ENCODE measurements at places on chromosomes 3 and 15.

DNA sequence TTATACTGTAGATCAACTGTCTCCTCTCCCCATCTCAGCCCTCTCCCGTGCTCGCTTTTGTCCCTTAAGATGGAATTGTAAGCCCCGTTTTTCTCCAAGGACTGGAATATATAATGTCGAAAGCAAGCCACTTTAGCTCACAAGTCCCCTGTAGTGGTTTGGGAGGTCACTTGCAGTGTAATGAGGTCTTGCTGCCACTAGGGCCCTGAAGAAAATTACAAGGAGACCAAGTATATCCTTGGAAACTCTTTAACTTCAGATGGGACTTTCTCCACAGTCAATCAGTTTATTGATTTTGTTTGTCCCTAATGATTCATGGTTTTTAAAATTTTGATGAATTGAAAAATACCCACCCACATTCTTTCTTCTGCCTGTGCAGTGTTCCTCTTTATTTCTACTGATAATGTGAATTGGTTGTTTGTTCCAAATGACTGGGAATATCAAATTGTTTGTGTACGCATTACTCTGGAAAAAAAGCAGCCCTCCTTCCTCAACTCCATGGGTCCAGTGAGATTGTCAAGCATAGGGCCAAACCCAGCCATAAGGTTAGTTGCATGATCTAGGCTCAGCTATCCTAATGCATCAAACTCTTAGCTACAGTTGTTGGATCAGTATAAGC is 294.8 kb downstream of the MCTP2 start:
- no peak overlapping the region for H3K4me3 ChIP-seq
- no peaks in the 10 kb centered on the region for H3K27me3 ChIP-seq
- H3K36me3 ChIP-seq, result no peaks in the 10 kb centered on the region
- no peak overlapping the region for H3K27ac ChIP-seq
- DNase-seq, result no peak
- no peaks in the 10 kb centered on the region for H3K4me1 ChIP-seq

DNA sequence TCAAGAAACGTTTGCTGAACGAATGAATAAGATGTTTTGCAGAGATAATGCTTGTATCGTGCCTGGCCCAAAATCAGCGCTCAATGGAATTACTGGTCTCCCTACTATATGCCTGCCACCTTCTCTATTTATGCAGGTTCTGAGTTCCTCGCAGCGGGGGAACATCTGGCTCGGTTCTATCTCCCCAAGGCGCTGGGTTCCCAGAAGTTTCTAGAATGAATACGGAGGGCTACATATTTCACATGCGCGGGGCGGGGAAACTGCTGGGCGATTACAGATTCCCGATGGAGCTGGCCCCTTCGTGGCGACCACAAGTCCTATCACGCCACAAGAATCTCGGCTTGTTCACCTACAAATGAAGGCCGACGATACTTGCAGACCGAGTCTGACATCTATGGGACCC is 411 bp upstream of the EIF2B5 start:
- H3K36me3 ChIP-seq, result peaks cover 10% of the 10 kb centered on the region
- H3K4me1 ChIP-seq, result peaks cover 24% of the 10 kb centered on the region
- peak overlapping the region; percentile 79 for H3K27ac ChIP-seq
- no peak for DNase-seq
- H3K4me3 ChIP-seq, result peak overlapping the region; percentile 98

DNA sequence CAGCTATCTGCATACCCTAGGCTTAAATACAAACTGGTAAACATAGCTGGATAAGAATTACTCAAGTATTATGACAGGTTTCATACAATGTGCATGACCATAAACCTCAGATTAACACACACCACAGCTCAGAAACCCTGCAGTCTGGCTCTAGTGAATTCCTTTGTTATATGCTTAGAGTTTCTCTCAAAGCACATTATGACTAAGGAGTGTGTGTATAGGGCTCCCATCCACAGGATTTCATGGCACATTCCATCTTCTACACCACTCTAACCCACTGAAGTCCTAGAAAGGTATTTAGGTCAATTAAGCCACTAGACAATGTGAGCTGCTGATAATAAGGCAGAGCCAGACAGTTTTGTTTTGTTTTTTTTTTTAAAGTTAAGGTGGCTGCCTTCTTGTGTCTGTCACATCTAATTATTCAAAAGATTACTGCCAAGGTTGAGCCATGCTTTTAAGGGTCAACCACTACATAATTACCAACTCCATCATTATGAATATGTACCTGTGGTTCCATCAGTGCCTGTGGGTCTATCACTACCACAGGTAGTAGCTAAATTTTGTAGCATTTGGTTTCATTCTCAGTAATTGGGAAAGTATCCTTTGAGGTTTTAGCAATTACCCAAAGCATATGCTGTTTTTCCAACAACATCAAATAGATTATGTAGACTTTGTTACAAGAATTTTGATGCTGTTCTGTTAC is 107.0 kb downstream of the ALCAM start:
- DNase-seq, result no peak
- no peak overlapping the region for H3K27ac ChIP-seq
- no peaks in the 10 kb centered on the region for H3K36me3 ChIP-seq

- H3K27ac ChIP-seq, result no peak overlapping the region
- peaks cover 49% of the 10 kb centered on the region for H3K36me3 ChIP-seq
- H3K4me3 ChIP-seq, result no peak overlapping the region
- DNase-seq, result no peak
- peaks cover 14% of the 10 kb centered on the region for H3K4me1 ChIP-seq
Observed at GRCh38 chr15:28111543-28111942, 12.4 kb upstream of the OCA2 start.

GRCh38 chr3:175980486-175981090 is 1121.5 kb downstream of the NAALADL2 start:
- H3K36me3 ChIP-seq, result no peaks in the 10 kb centered on the region
- no peaks in the 10 kb centered on the region for H3K27me3 ChIP-seq
- no peak for DNase-seq
- H3K27ac ChIP-seq, result no peak overlapping the region
- H3K4me1 ChIP-seq, result no peaks in the 10 kb centered on the region
- H3K4me3 ChIP-seq, result no peak overlapping the region

GRCh38 chr15:34514251-34514670 is 69.2 kb downstream of the GOLGA8B start:
- no peak overlapping the region for H3K27ac ChIP-seq
- peaks cover 18% of the 10 kb centered on the region for H3K4me1 ChIP-seq
- H3K36me3 ChIP-seq, result no peaks in the 10 kb centered on the region
- H3K4me3 ChIP-seq, result no peak overlapping the region
- H3K27me3 ChIP-seq, result peaks cover 38% of the 10 kb centered on the region

DNA sequence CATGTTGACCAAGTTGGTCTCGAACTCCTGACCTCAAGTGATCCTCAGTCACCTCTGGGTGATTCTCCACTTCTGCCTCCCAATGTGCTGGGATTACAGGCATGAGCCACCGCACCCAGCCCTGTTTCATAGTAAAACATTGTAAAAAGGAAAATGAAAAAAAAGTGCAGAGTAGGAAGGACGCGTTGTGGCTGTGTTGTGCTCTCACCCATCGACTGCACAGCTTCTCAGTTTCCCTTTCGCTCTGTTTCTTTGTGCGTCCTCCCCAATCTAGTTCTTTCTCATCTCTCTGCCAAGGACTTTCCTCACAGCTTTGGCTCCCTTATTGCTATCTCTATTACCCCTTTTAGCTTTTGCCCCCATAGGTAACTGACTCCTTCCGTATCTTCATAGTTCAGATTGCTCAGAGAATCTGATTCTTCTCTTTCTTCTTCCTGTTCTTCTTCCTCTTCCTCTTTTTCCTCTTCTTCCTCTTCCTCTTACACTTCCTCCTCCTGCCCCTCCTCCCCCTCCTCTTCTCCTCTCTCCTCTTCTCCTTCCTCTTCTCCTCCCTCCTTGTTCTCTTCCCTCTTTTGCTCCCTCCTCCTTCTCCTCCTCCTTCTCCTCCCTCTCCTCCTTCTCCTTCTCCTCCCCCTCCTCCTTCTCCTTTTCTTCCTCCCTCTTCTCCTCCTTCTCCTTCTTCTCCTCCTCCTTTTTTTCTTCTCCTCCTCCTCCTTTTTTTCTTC is 81.1 kb upstream of the VGLL4 start:
- no peak overlapping the region for H3K27ac ChIP-seq
- H3K4me1 ChIP-seq, result peaks cover 12% of the 10 kb centered on the region
- H3K36me3 ChIP-seq, result no peaks in the 10 kb centered on the region
- no peak for DNase-seq
- peak overlapping the region; percentile 69 for H3K4me3 ChIP-seq
- no peaks in the 10 kb centered on the region for H3K27me3 ChIP-seq

- H3K4me3 ChIP-seq, result no peak overlapping the region
- no peak for DNase-seq
- no peaks in the 10 kb centered on the region for H3K36me3 ChIP-seq
- H3K27ac ChIP-seq, result no peak overlapping the region
- H3K27me3 ChIP-seq, result no peaks in the 10 kb centered on the region
Observed at GRCh38 chr3:66487465-66487864, 13.4 kb downstream of the LRIG1 start.

GRCh38 chr15:27582726-27583410 is 516.2 kb downstream of the OCA2 start:
- no peaks in the 10 kb centered on the region for H3K27me3 ChIP-seq
- no peak overlapping the region for H3K27ac ChIP-seq
- no peak for DNase-seq
- H3K36me3 ChIP-seq, result no peaks in the 10 kb centered on the region
- no peaks in the 10 kb centered on the region for H3K4me1 ChIP-seq

GRCh38 chr3:9769012-9769411 is 735 bp downstream of the CAMK1 start:
- H3K27me3 ChIP-seq, result no peaks in the 10 kb centered on the region
- H3K4me1 ChIP-seq, result peaks cover 18% of the 10 kb centered on the region
- H3K36me3 ChIP-seq, result no peaks in the 10 kb centered on the region
- H3K27ac ChIP-seq, result no peak overlapping the region

GRCh38 chr3:10025205-10026083 is 793 bp upstream of the FANCD2 start:
- no peaks in the 10 kb centered on the region for H3K27me3 ChIP-seq
- H3K4me1 ChIP-seq, result peaks cover 19% of the 10 kb centered on the region
- peaks cover 37% of the 10 kb centered on the region for H3K36me3 ChIP-seq
- H3K27ac ChIP-seq, result peak overlapping the region; percentile 82

GRCh38 chr3:32667072-32667582 is 17.9 kb upstream of the CNOT10 start:
- no peak overlapping the region for H3K4me3 ChIP-seq
- H3K27ac ChIP-seq, result no peak overlapping the region
- H3K36me3 ChIP-seq, result no peaks in the 10 kb centered on the region

DNA sequence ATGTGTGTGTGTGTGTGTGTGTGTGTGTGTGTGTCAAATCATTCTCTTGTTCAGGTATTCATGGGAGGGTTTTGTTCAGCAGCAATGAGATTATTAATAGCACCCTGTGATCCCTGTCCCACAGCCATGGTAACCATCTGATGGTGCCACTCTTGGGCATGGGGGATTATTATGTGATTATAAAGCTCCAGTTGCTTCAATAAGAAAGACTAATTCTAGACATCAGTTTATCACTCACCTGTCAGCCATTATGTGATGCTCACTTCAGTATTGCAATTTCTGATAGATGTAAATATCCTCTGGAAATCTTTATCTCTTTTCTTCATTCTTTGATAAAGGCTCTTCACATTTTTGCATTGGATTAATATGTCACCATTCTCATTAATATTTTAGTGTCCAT is 145.9 kb upstream of the POU1F1 start:
- no peaks in the 10 kb centered on the region for H3K4me1 ChIP-seq
- H3K4me3 ChIP-seq, result no peak overlapping the region
- DNase-seq, result no peak
- no peaks in the 10 kb centered on the region for H3K27me3 ChIP-seq
- no peak overlapping the region for H3K27ac ChIP-seq

GRCh38 chr15:75058127-75058905 is 34.9 kb downstream of the PPCDC start:
- no peak overlapping the region for H3K27ac ChIP-seq
- H3K4me1 ChIP-seq, result no peaks in the 10 kb centered on the region
- DNase-seq, result no peak
- H3K4me3 ChIP-seq, result no peak overlapping the region
- no peaks in the 10 kb centered on the region for H3K36me3 ChIP-seq

DNA sequence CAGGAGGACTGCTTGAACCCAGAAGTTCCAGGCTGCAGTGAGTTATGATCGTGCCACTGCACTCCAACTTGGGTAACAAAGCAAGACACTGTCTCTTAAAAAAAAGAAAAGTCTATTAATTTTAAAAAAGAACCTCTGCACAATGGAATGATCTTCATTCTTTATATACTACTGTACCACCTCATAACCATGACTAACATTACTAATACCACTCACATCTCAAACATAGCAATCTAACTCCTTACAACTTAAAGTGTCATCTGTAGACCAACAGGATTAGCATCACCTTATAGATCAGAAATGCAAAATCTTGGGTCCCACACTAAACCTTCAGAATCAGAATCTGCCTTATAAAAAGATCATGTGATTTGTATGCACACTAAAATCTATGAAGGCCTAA is 48.8 kb upstream of the MAP4 start:
- H3K36me3 ChIP-seq, result no peaks in the 10 kb centered on the region
- no peak overlapping the region for H3K4me3 ChIP-seq
- no peaks in the 10 kb centered on the region for H3K4me1 ChIP-seq
- H3K27me3 ChIP-seq, result no peaks in the 10 kb centered on the region

GRCh38 chr15:51736751-51737521 is 519 bp downstream of the LYSMD2 start:
- peaks cover 46% of the 10 kb centered on the region for H3K4me1 ChIP-seq
- peak overlapping the region; percentile 88 for H3K4me3 ChIP-seq
- no peaks in the 10 kb centered on the region for H3K27me3 ChIP-seq
- H3K36me3 ChIP-seq, result no peaks in the 10 kb centered on the region
- peak overlapping the region; percentile 90 for H3K27ac ChIP-seq
- DNase-seq, result peak; percentile 58

DNA sequence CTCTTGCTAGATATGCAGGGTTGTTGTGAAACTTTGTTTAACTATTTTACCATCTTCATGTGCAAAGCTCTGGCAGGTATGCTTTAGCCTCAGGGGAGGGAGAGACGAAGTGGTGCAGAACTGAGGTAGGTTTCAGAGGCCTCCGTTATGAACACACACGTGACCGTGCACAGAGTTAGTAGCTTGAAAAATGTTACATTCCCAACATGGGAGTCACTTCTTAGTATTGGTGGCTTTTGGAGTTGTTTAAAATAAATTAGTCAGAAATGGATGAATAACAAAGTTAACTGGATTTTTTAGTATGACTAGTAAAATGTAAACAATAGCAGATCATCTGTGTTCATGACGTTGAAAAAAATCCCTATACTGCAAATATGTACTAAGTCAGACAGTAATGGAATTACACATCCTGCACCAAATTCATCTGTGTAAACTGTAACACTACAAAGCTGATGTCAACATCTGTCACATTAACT is 279.6 kb downstream of the KLF13 start:
- H3K4me1 ChIP-seq, result no peaks in the 10 kb centered on the region
- no peaks in the 10 kb centered on the region for H3K27me3 ChIP-seq
- no peak for DNase-seq
- no peaks in the 10 kb centered on the region for H3K36me3 ChIP-seq
- no peak overlapping the region for H3K27ac ChIP-seq
- no peak overlapping the region for H3K4me3 ChIP-seq

Measured in CD4-positive, CD25-positive, alpha-beta regulatory T cell (primary cell).